ENCODE measurements at places on chromosomes 5 and 9. TPM values are rescaled to one million over a fixed set of nuclear protein-coding genes. Genes with fewer than 3 reads are reported as not detected.

SCGB3A1 gene
- 0.32 TPM for polyA plus RNA-seq

PCDHA12 gene
- polyA plus RNA-seq: 0.03 TPM

ARID3C gene
- not detected for polyA plus RNA-seq

NELFB gene
- polyA plus RNA-seq: 64.2 TPM

AGXT2 gene
- polyA plus RNA-seq: 0.05 TPM

KIF27 gene
- 1.8 TPM for polyA plus RNA-seq

CEP120 gene
- polyA plus RNA-seq: 10.3 TPM

HAVCR2 gene
- polyA plus RNA-seq: 3.8 TPM

OR1J2 gene
- not detected for polyA plus RNA-seq

ENTPD2 gene
- polyA plus RNA-seq: 2.8 TPM

TOMM5 gene
- 88.6 TPM for polyA plus RNA-seq

WHRN gene
- polyA plus RNA-seq: 12.1 TPM

LRRC26 gene
- polyA plus RNA-seq: not detected

LRRC19 gene
- polyA plus RNA-seq: not detected

CEP78 gene
- 6.4 TPM for polyA plus RNA-seq

SHOC1 gene
- 0.05 TPM for polyA plus RNA-seq

PCDHGA5 gene
- 2.6 TPM for polyA plus RNA-seq

SLC45A2 gene
- polyA plus RNA-seq: not detected

TMC1 gene
- polyA plus RNA-seq: 0.66 TPM

DBH gene
- 0.98 TPM for polyA plus RNA-seq

GALNT12 gene
- 12.6 TPM for polyA plus RNA-seq

ZFP37 gene
- 3.7 TPM for polyA plus RNA-seq

INSL6 gene
- polyA plus RNA-seq: not detected

IFNA13 gene
- polyA plus RNA-seq: not detected

SPAAR gene
- polyA plus RNA-seq: 1.4 TPM

NUTM2F gene
- polyA plus RNA-seq: not detected

CCDC183 gene
- 0.85 TPM for polyA plus RNA-seq

DOCK8 gene
- polyA plus RNA-seq: 5.2 TPM

CNTFR gene
- polyA plus RNA-seq: 11.5 TPM

CYSRT1 gene
- polyA plus RNA-seq: 0.71 TPM

GPX3 gene
- 1,418 TPM for polyA plus RNA-seq

MRPL50 gene
- polyA plus RNA-seq: 8.3 TPM

CDH18 gene
- polyA plus RNA-seq: 0.06 TPM

MXD3 gene
- polyA plus RNA-seq: 4.0 TPM

FOXD1 gene
- polyA plus RNA-seq: 0.30 TPM

LRRTM2 gene
- polyA plus RNA-seq: 0.14 TPM

NR2F1 gene
- polyA plus RNA-seq: 149 TPM

FOXD4L4 gene
- not detected for polyA plus RNA-seq

GADD45G gene
- polyA plus RNA-seq: 25.5 TPM

EPB41L4B gene
- 1.2 TPM for polyA plus RNA-seq

UBE2QL1 gene
- 0.46 TPM for polyA plus RNA-seq

CDKN2B-AS1 gene
- 0.22 TPM for polyA plus RNA-seq

HK3 gene
- polyA plus RNA-seq: 9.5 TPM

SCAI gene
- polyA plus RNA-seq: 1.8 TPM

CYLC2 gene
- not detected for polyA plus RNA-seq

GLRA1 gene
- polyA plus RNA-seq: not detected

DND1 gene
- polyA plus RNA-seq: 0.96 TPM

NTNG2 gene
- 2.3 TPM for polyA plus RNA-seq

ADAMTS6 gene
- polyA plus RNA-seq: 2.6 TPM

Data from urinary bladder (tissue), 4 donors.